ENCODE measurements at places on chromosomes 12 and 14.
A peak's percentile ranks its signal among the peaks of the same experiment; 100 is the strongest.

DNA sequence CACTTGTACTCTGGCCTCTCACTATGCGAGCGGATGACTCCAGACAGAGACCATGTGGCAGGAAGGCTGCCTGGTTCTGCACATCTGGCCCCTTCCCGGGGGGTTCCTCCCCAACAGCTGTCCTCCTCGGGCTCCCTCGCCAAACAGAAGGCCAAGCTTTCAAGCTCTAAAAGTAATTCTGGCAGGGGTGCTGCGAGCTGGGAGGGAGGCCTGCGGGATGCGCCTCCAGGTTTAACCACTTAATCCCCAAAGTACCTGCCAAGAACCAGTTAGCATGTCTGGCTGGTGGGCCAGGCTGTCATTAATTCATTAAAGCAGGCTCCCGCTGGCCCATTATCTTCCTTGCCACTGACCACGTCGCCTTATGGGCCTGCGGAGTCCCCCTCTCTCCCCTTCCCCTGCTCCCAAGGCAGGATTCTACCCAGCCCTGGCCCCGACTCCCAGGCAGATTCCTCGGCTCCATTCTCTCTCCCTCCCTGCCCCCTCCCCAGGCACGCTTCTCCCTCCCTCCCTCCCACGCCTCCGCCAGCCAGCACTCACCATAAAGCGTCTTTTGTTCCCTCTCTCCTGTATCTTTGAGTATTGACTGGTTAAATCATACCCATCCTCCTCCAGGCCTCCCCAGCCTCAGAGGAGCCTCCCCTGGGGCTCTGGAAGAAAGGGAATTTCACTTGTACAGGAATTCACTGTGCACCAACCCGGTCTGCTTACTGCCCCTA lies 4.9 kb downstream of the HRK start:
- DNase-seq: no peak

GRCh38 chr12:48717252-48717695 lies 767 bp upstream of the CCNT1 start:
- no peak for DNase-seq

DNA sequence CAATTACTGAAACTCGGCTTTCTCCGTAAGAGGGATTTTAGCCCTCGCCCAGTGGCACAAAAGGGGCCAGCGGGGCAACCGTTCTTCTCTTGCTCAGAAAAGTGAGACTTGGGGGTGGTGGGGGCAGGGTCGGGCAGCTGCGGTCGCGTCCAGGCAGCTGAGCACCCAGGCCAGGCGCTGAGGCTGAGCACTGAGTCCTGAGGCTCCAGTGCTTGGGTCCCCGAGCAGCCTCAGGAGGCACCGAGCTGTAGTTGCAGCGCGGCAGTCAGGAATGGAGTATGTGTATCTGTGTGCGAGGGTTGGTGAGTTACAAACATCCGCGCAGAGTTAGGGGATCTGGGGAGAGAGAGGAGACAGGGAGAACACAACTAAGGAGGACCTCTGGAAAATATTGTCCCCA lies 4.1 kb upstream of the HOXC6 start:
- no peak for DNase-seq

- DNase-seq: no peak
Measured at GRCh38 chr14:94355191-94355794, 32.2 kb upstream of the SERPINA6 start.

DNA sequence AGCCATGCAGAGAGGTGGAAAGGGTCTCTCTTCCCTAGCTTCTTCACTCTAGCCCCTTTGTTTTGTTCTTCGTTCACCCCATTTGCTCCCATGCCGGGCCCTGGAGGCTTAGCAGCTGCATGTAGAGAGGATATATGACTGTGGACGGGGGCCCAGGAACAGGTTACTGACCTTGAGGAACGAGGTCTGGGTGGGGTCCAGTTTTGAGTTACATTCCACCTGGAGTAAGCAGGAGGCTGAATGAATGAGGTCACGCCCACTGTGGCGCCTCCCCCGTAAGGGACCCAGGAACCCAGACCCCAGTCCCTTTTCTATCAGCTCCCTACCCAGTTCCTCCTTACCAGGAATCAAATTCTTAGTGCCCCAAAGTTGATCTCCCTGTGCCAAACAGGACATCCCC lies 6.6 kb downstream of the NDRG2 start:
- DNase-seq: no peak

DNA sequence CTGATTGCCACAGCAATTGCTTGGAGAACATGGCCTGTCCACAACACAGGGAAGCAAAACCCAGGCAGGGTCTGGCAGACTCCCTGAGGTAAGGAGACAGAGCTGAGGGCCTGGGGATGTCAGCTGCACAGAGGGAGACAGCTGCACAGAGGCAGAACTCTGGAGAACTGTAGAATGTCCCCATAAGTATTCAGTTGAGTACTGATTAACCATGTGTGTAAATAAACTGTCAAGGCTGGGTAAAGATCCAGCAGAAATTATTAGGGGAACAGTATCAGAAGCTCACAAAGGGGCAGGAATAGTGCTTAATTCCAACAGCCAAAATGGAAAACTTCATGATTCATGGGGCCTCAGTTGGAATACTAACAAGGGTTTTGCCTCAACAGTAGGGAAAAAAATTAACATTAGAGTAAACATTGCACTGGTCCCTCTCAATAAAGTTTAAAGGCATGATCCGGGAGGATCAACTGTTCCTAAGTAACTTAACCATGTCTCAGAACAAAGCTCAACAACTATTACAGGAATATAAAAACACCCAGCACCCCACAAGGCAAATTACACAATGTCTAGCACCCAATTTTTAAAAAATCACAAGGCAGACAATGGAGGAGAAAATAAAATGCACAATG lies 201.3 kb upstream of the RASSF8 start:
- no peak for DNase-seq

DNA sequence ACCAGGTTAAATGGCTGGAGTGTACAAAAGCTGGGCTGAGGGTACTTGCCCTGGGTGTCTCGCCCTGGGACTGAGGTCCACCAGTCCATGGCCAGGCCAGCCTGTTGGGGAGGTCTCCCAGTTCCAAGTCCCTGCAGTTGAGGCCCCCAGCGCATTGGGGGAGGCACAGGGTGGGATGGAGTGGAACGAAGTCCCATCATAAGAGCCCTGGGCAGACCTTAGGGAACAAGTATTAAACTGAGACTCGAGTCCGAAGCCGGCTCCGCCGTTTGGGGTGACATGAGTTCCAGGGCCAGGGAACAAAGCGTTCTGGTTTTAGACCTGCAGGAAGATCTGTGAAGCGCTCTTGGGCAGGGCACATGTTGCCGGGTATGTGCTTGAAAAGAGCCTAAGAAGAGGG lies 84.7 kb downstream of the ALG10 start:
- no peak for DNase-seq

DNA sequence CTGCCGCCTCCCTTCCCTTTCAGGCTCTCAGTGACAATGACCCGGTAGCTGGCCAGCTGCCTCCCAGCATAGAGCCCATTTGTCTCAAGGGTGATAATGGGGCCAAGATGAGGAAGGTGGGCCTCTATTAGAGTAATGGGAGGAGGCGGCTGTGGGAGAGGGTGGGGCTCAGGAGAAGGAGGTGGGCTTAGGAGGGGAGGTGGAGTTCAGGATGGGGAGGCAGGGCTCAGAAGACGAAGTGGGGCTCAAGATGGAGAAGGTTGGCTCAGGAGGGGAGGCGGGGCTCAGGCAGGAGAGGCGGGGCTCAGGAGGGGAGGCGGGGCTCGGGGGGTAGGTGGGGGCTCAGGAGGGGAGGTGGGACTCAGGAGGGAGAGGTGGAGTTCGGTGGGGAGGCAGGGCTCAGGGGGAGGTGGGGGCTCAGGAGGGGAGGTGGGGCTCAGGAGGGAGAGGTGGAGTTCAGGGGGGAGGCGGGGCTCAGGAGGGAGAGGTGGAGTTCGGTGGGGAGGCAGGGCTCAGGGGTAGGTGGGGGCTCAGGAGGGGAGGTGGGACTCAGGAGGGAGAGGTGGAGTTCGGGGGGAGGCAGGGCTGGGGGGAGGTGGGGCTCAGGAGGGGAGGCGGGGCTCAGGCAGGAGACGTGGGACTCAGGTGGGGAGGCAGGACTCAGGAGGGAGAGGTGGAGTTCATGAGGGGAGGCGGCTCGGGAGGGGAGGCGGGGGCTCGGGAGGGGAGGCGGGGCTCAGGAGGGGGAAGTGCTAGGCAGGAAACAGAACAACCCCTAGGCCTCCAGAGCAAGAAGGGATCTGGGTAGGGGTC lies 36.8 kb downstream of the IQSEC3 start:
- DNase-seq: no peak

DNA sequence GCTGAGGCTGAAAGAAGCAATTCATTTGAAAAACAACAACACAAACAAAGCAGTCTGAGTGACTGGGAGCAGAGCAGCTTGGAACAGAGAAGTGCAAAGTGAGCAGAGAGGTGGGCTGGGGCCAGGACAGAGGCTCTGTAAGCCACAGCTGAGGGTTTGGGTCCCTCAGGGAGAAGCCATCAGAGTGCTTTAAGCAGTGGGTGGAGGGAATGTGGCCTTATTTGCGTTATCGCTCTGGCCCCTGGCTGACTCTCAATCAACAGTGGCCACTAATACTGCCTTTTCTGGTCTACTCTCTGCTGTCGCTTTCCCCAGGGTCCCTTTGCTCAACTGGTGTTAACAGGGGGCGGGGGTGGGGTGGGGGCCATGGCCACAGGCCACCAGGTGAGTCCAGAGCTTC lies 44.2 kb downstream of the IRF2BPL start:
- DNase-seq: no peak

- DNase-seq: no peak
Measured at GRCh38 chr14:57189070-57189469, 79.6 kb downstream of the EXOC5 start.

DNA sequence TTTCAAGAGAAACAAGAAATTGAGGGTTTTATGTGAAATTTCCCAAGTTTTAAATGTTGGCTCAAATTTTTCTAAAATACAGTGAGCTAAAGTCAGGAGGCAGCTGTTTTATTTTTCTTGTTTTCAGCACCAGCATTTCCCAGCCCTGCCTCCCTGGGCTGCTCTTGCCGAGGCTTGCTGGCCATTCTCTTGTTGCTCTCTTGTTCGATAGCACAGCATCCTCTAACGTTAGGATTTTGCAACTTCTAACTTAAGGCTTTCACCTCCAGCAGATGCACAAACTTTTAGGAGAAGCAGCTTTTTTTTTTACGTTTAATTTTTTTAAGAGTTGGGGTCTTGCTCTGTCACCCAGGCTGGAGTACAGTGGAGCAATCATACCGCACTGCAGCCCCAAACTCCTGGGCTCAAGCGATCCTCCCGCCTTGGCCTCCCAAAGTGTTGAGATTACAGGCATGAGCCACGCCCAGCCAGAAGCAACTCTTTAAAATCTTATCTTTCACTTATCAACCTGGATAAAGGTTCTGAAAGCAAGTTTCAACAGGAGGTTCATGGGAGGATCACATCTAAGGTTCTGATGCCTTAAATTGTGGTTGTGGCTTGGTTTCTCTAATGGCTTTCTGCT lies 40.2 kb downstream of the B4GALNT3 start:
- no peak for DNase-seq

GRCh38 chr12:107178776-107179175 lies 85.4 kb upstream of the CRY1 start:
- peak; percentile 2 for DNase-seq
